ENCODE measurements at places on chromosomes 16 and 17.

DNA sequence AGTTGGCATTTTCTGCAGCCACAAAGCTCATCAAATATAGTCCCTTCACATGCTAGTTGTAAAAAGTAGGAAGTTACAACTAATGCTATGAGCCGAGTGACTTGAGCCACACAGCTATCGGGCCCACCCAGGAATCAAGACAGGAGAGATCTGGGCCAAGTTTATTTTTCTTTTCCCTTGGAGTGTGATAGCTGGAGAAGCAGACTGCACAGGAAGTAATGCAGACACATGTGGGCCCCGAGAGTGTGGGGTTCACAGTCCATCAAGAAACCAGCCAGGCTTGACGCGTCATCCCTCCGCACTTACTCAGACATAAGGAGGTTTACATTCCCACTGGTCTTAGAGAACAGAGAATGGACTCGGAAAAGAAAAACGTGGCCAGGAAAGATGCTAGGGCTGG lies 403.1 kb upstream of the CDH11 start:
- peak; percentile 81 for DNase-seq

DNA sequence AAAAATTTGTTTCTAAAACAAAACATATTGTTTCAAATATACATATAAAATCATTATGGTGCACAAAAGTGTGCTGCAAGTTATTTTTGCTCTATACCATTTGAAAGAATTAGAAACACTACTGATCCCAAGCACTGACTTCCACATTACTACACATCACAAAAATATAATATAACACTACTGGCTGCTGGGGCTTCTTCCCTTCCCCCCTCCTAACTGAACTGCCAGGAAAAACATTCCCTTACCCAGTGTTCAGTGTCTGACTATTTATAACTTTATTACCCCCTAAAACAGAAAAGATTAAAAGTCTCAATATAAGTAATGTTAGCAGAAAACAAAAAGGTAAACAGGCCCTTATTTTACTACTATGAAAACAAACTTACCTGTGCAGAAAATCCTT lies 36.9 kb downstream of the GPATCH8 start:
- DNase-seq = no peak

DNA sequence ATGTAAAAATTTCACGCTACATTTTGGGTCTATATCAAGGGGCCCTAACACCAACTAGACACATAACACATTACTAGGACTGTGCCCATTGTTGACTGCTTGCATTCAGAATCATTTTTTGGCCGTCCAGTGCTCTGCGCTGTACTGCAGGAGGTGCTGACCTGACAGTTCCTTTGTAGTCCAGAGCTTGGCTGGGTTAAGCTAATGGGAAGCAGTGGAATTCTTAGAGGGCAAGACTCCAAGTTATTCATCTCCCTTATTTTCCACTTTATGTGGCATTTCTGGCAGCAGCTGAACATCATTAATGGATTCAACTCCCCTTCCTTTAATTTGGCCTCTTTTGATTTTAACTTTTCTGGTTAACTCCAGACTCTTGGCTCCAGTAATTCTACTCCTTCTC lies 351.7 kb downstream of the CDH8 start:
- DNase-seq = no peak

DNA sequence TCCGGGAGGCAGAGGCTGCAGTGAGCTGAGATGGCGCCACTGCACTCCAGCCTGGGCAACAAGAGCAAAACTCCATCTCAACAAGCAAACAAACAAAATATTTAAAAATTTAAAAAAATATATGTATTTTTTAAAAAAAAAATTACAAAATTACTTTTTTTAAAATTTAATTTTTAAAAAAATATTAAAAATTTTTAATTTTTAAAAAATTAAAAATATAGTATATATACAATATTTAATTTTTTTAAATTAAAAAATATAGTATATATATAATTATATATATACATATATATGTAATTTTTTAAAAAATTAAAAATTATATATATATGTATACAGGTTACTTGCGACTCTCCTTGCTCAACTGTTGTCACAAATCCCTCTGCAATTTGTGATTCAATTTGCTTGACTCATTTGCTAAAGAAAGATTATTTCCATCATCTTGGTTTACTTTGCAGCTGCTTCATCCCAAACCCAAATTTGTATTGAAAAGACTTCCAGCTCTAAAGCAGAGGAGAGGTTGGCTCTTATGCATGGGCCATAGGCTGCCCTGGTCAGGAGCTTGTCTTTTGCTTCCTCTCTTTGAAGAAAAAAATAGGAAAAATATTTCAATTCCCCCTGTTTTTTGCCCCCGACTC lies 247.4 kb upstream of the IRX3 start:
- DNase-seq = no peak

GRCh38 chr17:70089513-70090148 lies 14.6 kb downstream of the KCNJ16 start:
- no peak for DNase-seq

- DNase-seq = no peak
Observed at GRCh38 chr17:5896215-5896614, 174.0 kb upstream of the WSCD1 start.

- DNase-seq = no peak
Observed at GRCh38 chr16:11240636-11241473, 15.1 kb downstream of the SOCS1 start.

DNA sequence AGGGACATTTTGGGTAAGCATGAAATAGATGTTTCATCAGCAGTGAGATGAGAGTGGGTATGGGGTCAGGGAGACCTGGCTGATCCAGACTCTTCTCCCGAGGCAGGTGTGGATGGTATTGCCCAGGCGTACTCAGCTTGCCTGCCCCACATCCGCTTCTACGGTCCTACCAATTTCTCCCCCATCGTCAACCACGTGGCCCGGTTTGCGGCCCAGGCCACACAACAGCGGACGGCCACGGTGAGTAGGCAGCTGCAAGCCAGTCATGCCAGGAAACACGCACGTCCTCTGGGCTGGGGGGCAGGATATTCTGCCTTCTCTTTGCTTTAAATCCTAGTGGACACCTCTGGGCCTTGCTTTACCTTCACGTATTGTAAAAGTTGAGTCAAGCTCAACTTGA lies 44.7 kb downstream of the CPNE2 start:
- DNase-seq = no peak

GRCh38 chr16:54974367-54974766 lies 43.7 kb downstream of the IRX5 start:
- DNase-seq = no peak

GRCh38 chr16:10494343-10495030 lies 85.9 kb downstream of the EMP2 start:
- DNase-seq = no peak

- DNase-seq = no peak
Observed at GRCh38 chr17:74159226-74159840, 44.1 kb upstream of the RPL38 start.

Measured in fibroblast of pulmonary artery (primary cell).